ENCODE measurements at places on chromosomes 2 and 18.

DNA sequence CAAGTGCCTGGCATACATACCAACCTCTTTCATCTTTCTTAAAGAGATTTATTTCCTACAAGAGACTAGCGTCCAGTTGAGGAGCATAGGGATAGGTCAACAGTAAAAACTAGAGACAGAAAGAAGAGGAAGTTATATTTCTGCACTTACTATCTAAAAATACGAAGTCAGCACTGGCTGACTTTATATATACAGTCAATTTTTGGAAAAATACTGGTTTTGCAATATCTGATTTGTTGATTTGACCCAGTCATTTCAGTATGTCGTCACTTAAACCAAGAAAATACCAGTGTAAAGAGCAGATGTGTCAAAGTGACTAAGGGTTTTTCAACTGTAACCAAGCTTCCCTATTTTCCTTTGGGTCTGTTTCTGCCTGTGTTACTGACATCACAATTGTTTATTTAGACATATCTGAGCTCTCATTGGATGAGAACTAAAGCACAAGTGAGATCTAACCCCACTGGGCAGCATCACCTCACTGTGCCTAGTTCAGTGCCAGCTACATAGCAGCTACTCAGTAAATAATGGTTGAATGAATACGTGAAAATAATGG is 23.0 kb downstream of the CYTIP start:
- no peak for DNase-seq

DNA sequence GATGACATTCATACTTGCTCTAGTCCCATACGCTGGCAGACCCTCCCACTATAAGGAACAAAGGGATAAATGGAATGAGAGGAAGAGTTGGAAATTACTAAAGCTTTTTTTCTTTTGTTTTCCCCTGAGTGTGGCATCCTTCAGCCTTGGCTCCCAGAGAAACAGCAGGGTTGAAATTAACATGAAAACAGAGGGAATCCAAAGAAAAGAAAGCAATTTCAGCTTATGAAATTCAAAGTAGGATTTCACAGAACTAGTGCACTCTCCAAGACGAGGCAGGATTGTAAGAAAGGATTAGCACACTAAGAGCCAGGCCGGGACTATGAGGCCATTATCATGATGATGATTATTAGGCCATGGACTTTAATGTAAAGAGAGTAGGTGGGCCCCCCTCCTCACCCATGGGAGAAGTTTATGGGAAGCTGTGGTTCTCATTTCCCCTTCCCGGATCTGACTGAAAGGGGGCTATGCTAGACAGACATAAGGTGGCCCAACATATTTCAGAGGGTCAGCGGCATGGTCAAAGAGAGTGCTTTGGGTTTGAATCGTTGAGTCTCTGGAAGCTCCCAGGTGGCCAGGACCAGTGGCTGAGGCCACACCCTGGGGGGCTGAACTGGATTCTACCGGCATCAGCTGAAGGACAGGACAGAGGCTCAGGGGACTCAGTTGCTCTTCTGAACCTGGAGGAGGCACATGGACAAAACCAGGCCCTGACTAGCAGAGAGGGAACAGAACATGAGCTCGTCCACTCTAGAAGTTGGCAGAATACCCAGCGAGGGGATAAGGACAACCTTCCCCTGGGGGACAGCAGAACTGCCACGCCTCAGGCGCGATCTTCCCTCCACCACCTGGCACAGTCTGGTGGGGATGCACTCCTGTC is 100.1 kb upstream of the ARL4C start:
- no peak for DNase-seq

DNA sequence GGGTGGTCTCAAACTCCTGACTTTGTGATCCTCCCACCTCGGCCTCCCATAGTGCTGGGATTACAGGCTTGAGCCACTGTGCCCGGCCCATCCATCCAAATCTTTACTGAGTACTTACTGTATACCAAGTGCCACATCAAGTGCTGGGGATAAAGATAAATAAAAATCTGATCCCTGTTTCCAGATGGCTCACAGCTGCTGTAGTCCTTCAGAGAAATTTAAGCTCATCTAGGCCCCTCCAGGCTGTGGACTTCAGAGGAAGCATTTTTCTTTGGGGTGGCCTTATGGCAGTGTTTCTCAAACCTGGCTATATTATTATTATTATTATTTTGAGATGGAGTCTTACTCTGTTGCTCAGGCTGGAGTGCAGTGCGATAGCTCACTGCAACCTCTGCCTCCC is 33.7 kb upstream of the GTF2A1L start:
- no peak for DNase-seq

DNA sequence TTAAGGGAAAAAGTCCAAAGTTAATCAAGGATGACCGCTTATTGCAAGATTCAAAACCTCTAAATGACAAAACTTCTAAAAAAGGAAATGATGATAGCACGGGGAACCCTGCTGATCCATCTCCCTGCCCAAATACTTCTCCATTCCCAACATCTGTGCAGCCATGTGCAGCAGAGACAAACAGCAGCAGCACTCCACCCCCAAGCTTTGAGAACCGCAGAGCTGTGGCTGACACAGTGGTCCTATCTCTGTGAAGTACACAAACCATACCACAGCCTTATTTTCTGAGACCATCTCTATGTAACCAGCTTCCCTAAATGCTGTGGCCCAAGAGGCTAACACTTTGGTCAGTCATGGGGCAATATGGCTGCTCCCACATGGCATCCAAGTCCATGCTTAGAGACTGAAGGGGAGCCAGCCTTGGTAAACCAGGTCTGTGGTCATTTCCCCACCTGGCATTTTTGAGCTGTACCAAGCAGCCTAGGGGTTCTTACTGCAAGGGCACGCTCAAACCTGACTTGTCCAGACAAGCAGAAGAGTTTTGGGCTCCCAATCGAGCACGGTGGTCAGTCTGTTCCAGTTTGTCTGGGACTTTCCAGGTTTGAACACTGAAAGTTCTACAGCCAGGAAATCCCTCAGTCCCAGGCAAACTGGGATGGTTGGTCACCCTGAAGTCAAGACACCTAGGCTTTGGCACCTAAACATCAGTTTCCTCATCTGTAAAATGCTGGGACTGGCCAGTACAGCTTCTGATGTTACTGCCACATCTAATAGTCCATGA is 17.1 kb upstream of the NFE2L2 start:
- DNase-seq: no peak

DNA sequence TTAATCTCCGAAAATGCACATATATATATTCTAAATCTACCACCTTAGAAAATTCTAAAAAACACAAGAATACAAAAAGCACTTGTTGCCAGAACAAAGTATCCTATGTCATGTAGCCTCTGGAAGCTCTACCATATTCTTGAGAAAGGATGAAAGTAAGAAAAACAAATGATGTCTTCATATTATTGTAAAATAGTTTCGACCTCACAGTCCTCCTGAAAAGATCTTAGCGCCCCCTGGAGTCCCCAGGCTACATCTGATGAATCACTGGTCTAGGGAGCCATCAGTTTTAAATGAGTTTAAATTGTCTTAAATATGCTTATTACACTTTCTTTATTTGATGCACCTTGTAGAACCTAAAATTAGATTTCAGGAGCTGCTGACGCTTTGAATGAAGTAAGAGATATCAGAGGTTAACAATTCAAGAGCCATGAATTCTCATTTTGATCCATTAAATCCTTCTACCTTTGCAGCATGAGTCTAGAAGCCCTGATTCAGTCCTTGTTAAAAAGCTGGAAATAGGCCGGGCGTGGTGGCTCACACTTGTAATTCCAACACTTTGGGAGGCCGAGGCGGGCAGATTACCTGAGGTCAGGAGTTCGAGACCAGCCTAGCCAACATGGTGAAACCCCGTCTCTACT is 138.8 kb downstream of the MCFD2 start:
- peak; percentile 44 for DNase-seq

DNA sequence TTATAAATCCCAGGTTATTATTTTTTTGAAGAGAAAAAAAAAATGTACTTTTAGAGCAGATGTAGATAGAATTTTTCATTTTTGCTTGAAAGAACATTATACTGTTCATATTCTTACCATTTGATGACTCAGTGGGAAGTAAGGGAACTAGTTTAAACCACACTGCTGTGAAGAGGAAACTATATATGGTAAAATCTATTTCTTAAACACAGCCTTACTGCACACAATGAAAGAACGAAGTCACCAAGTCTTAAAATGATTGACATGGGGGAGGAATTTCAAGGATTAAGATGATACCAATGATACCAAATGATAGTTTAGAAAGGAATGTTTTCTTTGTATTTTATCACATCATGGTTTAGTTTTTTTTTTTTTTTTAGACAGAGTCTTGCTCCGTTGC is 5.0 kb downstream of the ACTR2 start:
- no peak for DNase-seq

DNA sequence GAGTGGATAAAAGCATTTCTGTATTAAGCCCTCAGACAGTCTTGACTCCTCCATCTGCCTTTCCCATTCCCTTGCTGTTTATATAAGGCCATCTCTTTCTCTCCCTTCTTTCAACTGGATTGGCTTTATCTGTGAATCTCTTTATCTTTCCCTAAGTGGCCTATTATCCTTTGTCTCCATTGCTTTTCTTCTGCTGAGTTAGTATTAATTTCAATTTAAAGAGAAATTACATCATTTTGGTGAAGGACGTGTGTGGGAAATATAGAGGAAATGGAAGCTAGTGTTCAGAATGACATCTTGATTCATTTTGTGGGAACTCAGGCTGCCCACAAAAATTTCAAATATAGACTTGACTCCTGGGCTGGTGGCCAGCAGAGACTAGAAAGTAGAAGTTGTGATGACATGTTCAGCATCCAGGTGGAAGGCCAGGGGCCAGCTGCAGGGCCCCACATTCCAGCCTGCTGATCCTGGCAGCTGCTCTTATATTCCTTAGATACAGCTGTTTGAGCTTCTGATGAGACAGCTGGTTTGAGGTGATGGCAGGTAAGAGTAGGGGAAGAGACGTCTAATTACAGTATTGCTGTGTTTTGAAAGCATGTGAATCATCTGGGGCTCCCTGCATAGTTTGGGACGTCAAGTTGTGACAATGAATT is 52.3 kb downstream of the DIS3L2 start:
- no peak for DNase-seq

DNA sequence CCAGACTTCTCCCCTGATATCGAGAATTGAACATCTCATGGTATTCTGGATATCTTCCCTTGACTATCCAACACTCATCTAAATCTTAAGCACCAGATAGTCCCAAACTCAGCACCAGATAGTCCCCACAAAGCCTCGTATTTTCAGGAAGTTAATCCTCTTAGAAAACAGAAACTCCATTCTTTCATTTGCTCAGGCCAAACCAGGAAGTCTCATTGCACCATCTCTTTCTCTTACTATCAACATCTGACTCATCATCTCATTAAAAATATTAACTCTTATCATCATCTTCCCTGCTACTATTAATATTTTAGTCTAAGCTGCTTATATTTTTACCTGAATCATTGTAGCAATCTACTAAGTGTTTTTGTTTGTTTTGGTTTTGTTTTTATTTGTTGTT is 286.4 kb downstream of the GALNT13 start:
- DNase-seq: no peak

DNA sequence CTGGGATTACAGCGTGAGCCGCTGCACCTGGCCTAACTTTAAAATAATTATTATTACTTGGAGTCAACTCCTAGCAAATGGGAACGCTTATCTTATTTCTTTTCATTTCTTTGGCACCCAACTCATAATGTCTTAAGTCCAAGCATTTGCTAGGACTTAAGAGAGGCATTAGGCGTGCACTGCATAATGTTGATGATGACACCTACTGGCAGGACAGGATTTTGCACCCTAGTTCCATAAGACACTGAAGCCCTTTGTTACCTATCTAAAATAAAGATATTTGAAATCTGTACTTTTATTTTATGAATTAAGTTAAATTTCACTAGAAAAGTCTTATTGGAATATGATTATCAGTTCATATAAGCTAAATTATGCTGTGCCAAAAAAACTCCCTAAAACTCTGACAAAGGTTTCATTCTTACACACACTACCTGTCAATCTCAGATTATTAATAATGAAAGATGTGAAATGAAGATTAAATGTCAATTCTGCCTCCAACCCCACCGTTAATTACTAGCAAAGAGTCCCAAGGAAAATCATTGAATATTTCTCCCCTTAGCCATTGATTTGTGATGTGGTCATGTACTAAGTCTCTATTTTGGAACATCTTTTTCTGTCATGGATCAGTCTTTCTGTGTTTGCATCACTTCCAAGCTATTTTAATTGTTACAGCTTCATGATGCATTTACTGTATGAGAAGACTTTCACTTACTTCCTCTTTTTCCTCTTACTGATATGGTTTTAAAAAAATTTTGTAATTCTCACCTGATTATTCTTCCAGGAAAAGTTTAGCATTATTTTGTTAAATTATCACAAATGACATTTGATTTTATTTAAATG is 12.7 kb upstream of the CDH2 start:
- DNase-seq: no peak

- DNase-seq: no peak
Measured at GRCh38 chr2:47243596-47244323, 88.7 kb upstream of the STPG4 start.

GRCh38 chr2:69572641-69573040 is 70.9 kb downstream of the AAK1 start:
- no peak for DNase-seq

- no peak for DNase-seq
Measured at GRCh38 chr2:216881411-216881810, 21.5 kb upstream of the TNP1 start.

DNA sequence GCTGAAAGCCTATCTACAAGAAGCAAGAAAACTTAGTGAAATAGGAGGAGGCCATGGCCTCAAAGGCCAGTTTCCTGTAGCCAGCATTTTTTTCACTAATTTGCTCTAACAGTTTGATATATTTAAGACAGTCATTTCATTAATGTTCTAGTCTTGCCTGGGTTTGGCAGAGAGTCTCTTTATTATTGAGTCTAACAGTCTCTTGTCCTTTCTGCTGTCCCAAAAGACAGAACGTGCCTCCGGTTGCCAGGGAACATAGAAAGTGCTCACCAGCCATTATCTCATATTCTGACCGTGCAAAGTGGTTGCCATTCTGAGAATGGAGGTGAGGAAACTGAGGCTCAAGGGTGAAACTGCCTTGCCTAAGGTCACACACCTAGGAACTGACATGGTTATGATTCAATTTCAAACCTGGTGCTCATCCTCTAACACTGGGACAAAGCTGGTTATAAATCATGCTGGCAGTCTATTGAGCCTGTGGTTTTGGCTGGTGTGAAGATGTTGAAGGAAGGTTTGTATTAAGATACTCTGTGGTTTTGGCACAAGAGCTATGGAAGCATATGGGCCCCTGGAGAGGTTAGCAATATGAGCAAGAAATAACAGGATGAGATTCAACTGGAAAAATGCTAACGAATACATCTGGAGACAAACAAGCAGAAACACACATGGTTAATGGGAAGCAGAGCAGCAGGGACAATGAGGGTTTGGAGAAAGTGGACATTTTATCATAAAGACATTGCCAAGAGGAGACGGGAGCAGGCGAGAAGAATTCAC is 903.3 kb upstream of the KLHL29 start:
- no peak for DNase-seq

GRCh38 chr18:63155169-63155852 is 164.3 kb downstream of the BCL2 start:
- DNase-seq: peak; percentile 32

DNA sequence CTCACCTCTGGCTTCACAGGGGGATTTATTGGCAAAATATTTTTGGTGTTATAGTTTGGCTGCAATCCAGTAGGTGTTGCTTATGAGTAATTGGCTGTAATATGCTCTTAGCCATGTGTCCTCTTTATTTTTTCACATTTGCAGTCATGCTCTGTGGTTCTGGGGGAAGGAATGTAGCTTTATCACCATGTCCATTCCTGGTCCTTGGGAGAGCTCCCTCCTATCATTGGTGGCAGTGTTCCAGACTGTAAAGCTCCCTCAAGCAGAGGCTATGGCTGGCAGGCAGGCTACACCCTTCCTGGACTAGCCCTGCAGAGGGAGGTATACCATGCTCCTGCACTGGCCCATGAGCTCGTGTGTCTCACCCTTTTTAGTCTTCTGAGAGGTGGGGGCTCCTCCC is 120.0 kb upstream of the FSIP2 start:
- no peak for DNase-seq
